ENCODE measurements at places on chromosomes 1 and 21. TPM values are rescaled to one million over a fixed set of nuclear protein-coding genes. Genes with fewer than 3 reads are reported as not detected.

Gene GJB3
- total RNA-seq, result not detected

Gene SELE
- total RNA-seq, result not detected

Gene TSACC
- total RNA-seq, result not detected

Gene LCE2B
- not detected for total RNA-seq

Gene RIMS3
- total RNA-seq, result 0.09 TPM

Gene SLC37A1
- 0.59 TPM for total RNA-seq

Gene C1orf185
- not detected for total RNA-seq

Gene GJC2
- total RNA-seq, result 2.1 TPM

Gene PCAT6
- total RNA-seq, result 0.89 TPM

Gene TAF13
- total RNA-seq, result 172 TPM

Gene DIO1
- total RNA-seq, result not detected

Gene LY9
- total RNA-seq, result not detected

Gene RPS6KC1
- 47.2 TPM for total RNA-seq

Gene TRIM67
- not detected for total RNA-seq

Gene LAD1
- not detected for total RNA-seq

Gene SLAMF7
- not detected for total RNA-seq

Gene LCE1F
- total RNA-seq, result not detected

Gene SLFNL1
- total RNA-seq, result 0.89 TPM
